ENCODE measurements at places on chromosomes 16 and 17.

DNA sequence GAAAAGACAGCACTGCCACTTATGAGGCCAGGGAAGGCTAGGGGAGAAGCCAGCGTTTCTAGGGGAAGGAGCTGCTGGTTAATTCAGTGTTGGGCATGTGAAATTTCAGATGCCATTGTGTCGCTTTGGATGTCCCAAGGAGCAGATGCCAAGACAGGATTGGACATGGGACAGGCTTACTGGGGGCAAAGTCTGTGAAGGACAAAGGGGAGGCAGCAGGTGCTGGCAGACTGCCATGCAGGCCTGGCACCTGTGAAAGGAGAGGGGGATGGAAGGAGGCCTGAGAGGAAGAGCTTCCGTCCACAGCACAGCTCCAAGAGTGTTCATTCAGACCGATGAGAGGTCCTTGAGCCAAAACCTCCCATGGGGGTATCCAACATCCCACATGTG, 255.5 kb upstream of the RPL38 start:
- DNase-seq: no peak

DNA sequence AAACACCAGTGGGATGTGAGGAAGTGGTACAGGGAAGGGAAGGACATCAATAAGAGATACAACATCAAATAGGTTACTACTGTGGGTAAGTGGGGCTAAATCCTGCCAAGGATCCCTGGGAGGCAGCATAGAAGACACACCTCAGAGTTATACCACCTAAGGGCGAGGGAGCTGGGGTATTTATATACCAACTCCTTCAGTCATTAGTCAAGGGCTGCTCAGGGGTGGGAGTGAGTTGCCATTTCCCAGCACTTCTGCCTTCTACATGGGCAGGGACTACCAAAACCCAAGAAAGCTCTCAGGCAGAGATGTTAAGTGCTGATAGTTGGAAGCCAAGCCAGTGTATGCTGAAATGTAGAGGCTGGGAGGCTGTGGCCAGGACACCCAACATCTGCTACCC, 57.5 kb upstream of the MARCHF10 start:
- DNase-seq: no peak

DNA sequence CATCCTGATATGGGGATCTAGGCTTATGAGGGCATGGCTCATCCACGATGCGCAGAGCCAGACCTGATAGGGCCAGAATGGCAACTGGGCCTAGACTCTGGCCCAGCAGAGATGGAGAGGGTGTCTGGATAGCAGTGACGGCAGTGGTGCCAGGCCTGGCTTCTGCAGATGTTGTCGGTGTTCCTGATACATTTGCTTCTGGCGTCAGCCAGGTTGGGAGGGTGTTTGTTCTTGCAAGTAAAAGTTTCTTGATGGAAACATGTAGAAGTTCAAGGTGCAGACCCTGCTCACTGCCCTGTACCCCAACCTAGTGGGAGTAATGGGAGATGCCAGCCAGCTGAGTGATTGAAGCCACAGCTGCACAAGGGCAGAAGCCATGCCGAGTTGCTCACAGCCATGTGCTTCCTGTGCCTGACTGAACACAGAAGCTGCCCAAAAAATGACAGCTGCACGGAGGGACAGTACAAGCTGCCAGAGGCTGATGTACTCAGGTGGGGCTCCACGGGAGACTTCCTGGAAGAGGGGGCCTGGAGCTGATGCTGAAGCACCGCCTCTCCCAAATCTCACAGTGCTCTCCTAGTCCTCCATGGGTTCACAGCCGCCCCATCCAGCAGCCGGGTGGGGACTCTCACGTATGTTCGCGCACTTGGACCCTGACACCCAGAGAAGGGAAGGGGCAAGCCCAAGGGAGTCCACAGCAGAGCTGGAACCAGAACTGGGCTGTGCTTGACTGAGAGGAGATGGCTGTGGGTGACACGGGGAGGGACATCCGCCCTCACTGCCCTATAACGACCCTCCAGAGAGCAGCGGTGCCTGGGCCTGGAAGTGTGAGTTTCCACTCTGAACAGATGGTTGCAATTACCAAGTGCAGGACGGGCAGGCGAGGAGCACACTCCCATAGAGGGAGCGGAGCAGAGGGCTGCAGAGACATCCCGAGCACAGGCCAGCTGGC, 78.7 kb downstream of the N4BP1 start:
- no peak for DNase-seq

GRCh38 chr17:43914451-43914850, 7.1 kb upstream of the MPP2 start:
- DNase-seq: no peak

DNA sequence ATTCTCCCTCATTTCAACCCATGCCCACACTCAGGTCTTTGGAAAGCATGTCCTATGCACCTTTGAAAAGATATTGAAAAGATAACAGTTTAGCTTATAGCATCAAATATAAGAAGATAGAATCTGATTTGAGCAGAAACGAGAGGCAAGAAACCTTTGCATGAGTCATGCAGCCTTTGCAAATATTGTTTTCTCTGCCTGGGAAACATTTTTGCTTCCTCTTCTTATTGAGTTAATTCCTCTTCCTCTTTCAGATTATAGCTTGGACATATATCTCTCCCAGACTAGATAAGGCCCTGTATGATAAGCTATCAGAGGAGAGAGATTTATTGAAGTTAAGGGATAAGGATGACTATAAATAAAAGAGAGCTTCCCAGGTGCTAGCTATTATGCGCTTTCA, 46.1 kb upstream of the KCNJ2 start:
- DNase-seq: no peak

DNA sequence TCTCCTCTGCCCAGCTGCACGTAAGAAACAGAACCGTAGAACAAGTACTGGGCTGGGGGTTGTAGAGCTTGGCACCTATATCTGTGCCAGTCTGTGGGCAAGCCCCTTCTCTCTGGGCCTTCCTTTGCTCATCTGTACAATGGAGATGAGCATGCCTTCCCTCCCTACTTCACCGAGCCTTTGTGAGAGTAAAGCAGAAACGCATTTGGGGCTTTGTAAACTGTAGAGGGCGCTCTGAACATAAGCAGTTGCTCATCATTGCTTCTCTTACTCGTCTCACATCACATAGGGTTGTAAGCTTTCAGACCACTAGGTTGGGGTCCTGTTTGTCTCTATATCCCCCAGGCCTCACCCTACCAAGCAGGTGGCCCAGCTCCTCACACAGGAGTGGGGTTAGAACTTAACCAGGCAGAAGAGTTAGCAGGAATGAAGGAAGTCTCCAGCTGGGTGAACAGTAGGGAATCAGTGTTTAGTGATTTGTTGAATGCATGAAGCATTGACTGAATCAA, 15.1 kb downstream of the SAMD14 start:
- DNase-seq: no peak

DNA sequence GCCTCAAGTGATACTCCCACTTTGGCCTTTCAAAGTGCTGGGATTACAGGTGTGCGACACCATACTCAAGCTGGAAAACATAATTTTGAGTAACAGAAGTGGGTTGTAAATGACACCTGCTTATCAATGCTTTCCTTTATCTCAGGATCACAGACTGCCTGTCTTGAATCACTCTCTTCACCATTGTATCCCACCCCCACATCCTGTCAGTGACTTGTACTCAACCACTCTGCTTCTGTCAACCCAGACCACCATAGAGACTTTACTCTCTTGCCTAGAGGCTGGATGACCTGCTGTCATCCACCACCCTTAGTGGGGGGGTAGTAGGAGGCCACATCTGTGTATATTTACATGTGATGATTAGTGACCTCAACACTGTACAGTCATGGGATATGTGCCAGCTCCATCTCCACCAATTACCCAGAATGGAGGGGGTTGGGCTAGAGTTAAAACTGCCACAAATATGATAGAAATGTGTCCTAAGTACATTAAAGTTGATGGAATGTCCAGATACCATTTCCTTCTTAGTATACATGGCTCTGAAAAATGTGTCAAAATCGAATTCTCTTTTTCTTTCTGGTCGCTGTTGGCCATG, 338.7 kb downstream of the GRIN2A start:
- DNase-seq: no peak

DNA sequence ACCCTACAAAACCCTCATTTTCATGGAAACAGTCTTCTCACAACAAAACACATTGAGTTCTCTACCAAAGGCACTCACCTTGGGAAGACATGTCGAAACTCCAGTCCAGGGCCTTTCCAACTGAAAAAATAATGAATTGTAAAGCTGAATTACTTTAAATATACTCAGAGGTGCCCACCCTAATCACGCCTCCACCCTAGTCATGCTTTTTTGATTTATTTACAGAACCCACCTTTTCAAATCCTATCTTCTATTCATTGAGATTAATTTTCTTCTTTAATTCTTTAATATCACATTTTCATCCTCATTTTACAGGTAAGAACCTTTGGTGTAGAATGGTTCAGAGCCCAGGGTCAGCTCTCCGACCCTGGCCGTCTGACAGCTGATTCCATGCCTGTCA, at the start of gene CPHXL2:
Gene CPHXL2 (minus strand): TSS at position 101 of the 400 bp plus-strand sequence. CDS start 10 bp downstream, at position 91.
- DNase-seq: no peak

DNA sequence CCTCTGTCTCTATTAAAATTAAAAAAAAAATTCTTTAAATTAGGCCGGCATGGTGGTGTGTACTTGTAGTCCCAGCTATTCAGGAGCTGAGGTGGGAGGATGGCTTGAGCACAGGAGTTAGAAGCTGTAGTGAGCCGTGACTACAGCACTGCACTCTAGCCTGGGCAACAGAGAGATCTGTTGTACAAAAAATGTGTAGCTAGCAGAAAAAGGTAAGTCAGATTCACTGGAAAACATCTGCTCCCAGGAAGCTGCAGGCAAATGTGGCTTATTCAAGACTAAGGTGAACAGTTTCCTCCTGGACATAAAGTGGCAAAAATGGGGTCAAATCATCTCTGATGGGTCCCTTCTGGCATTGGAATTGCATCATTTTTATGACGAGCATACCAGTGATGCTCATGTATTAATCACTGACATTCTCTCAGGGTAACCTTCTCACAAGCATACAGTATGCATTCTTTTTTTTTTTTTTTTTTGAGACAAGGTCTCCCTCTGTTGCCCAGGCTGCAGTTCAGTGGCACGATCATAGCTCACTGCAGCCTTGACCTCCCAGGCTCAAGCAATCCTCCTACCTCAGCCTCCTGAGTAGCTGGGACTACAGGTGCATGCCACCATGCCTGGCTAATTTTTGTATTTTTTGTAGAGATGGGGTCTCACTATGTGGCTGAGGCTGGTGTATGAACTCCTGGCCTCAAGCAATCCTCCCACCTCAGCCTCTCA, 48.7 kb downstream of the CPPED1 start:
- no peak for DNase-seq

DNA sequence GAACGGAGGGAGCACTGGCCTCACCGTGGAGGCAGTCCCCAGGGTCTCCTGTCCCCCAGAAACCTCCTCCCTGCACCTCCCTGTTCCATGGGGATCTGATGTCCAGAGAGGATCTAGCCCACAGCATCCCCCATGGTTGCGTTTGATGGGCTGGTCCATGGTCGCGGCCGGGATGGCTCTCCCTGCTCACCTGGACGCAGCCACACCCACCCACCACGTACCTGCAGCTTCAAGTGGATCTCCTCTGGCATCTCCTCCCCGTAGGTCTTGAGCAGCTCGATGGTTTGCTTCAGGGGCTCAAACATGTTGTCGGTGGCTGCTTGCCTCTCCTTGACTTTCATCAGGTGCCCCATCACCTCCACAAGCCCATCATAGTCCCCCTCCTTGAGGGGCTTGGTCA, 47.9 kb downstream of the DNAH17 start:
- DNase-seq: no peak

DNA sequence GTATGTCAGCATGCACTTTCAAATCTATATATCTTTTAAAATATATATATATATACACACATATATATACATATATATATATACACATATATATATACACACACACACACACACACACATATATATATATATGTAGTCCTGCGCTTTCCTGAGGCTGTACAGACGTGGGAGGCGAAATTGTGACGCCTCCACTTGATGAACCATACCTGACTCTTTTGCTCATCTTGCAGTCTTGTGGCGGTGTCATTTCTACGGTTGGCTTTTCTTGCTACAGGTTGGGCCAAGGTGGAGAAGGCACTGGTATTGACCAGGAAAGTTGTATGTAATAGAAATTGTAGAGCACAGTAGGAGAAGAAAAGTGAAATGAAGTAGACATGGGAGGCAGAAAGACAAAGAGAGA, 88.2 kb downstream of the RBFOX1 start:
- DNase-seq: no peak

GRCh38 chr16:78656887-78657286, 557.4 kb downstream of the WWOX start:
- no peak for DNase-seq

GRCh38 chr16:3520841-3521240, 20.0 kb downstream of the CLUAP1 start:
- DNase-seq: no peak

DNA sequence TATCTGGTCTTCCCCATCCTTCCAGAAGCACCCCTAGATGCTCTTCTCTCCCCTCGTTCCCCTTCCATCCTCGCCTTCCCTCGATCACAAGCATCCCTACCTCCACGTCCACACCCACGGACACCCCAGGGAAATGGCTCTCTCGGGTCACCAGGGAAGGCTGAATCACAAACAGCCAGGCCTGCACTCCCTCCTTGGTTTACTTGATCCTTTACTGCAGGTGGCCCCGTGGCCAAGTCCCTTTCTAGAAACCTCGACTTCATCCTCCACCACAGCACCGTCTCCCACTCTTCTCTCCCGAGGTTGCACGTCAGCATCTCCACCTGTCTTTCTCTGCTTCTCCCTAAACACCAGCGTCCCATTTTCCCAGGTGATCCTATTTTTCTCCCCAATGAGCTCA, 6.5 kb upstream of the RBFOX3 start:
- no peak for DNase-seq

DNA sequence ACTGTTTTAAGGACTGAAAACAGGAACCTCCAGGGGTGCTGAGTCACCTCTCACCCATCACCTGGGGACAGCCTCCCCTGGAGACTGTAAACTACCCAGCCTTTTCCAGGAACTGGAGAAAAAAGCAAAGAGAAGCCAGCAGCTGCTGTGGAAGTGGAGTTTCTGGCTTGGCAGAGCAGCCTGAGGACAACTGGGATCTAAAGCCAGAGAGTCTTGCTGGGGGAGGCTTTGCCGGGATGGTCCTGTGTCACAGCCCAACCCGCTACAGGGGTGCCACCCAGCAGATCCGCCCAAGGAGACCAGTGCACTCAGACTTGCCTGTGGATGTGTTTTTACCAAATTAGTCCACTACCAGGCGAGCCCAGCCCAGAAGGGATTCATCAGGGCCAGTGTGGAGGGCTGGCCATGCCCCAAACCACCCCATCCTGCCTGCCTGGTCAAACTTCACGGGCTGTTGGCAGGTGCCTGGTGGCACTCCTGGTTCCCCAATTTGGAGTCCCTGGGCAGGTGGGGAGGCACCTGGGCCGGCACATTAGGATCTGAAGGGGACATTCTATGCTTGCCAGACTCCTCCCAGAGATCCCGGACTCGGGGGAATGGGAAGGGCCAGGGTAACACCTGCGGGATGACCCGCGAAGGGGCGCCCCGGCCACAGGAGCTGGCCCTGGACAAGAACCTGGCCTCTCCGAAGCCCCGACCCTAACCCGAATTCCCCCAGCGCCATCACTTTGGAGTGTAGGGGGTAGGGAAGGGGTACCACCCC, 771 bp downstream of the MSRB1 start:
- no peak for DNase-seq

- DNase-seq: no peak
These were observed 60.2 kb upstream of the PHOSPHO1 start for GRCh38 chr17:49290690-49291359.

- DNase-seq: no peak
These were observed 45.0 kb downstream of the NT5M start for GRCh38 chr17:17347956-17348871.

GRCh38 chr17:76594690-76595089, 9.0 kb upstream of the ST6GALNAC2 start:
- no peak for DNase-seq

GRCh38 chr16:70681382-70682238, 4.2 kb downstream of the MTSS2 start:
- DNase-seq: no peak

GRCh38 chr17:77010667-77011066, 130.1 kb upstream of the SEC14L1 start:
- no peak for DNase-seq
